ENCODE measurements at places on chromosomes 7 and 10.

DNA sequence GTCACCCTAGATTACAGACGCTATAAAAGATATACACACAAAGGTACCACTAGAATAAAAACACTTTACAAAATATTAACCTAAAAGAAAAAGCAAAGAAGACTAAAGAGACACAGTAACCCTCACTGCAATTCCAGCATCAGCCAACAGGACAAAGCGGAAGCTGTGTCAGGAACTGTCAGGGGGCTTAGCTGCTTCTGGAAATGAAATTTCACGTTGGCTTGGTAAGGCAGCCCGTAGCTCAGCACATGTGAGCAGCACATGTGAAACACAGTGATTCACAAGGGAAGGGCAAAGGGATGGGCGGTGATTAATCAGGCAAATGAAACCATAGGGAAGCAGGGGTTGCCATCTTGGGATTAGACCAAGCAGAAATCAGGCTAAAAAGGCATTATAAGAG lies 195.4 kb downstream of the MGMT start:
- DNase-seq: no peak

DNA sequence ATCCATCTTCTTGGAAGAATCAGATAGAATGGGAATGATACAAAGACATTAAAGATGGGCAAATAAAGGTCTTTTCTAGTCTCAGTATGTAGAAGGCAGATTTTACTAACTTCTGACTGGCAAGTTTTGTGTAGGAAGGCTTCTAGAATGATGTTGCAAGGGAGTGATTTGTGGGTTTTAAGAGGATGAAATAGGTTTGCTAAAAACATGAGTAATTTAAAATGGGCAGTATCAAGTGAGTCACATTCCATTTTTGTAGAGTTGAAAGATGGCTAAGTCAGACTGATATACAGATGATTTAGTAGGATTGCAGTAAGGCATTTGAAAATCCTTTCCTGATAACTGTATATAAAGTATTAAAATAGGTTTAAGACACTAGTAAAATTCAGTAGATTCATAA lies 777.4 kb downstream of the SORCS1 start:
- no peak for DNase-seq

GRCh38 chr10:86304436-86304835 lies 62.2 kb downstream of the GRID1 start:
- DNase-seq: no peak

GRCh38 chr7:129394101-129394500 lies 40.1 kb upstream of the STRIP2 start:
- no peak for DNase-seq

DNA sequence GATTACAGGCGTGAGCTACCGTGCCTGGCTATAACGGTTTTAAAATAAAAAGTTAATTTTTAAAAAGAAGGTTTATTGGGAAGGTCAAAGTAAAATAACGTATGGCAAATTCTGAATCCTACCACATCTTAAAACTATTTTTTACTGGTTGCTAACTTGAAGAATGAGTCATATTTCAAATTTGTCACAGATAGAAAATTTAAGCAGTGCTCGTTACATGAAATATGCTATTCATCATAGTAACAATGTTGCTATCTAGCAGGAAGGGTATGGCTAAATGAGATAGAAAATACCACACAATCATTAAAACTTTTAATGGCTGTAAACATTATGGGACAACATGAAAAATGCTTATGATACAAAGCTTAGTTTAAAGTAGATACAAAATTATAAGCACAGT lies 500.5 kb downstream of the PHTF2 start:
- DNase-seq: no peak

DNA sequence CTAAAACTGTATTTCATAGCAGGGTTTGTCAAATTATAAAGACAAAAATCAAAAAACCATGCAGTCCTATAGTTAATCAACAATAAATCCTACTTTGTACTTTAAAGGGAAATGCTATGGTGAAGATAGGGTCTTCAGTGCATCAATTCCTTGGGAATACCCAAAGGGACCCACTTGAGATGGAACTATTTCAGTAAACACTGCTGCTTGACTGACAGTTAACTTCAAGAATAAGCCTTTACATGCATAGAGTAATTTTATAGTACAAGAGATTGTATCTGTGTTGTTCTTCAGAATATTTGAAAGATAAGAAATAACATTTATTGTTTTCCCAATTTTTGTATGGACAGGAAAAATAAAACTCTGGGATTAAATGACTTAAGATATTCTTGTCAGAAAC lies 1179.6 kb downstream of the CNTNAP2 start:
- DNase-seq: no peak

DNA sequence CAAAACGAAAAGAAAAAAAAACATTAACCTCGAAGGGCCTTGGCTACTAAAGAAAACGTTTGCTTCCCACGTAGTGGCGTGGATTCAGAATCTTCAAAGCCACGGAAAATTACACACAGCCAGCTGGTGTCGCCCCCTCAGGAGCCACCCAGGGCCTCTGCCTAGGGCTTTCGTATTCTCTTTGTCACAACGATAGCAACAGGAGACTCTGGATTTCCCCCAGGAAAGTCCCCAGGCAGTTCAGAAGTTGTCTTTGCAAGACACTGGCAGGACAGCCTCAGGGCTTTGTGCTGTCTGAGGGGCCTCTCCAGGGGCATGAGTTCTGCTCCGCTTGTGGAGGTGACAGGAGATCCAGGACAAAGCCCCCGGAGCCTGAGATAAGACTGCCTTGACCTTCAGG lies 150.2 kb upstream of the INSYN2A start:
- no peak for DNase-seq

GRCh38 chr10:130987401-130987800 lies 324.1 kb downstream of the TCERG1L start:
- no peak for DNase-seq

DNA sequence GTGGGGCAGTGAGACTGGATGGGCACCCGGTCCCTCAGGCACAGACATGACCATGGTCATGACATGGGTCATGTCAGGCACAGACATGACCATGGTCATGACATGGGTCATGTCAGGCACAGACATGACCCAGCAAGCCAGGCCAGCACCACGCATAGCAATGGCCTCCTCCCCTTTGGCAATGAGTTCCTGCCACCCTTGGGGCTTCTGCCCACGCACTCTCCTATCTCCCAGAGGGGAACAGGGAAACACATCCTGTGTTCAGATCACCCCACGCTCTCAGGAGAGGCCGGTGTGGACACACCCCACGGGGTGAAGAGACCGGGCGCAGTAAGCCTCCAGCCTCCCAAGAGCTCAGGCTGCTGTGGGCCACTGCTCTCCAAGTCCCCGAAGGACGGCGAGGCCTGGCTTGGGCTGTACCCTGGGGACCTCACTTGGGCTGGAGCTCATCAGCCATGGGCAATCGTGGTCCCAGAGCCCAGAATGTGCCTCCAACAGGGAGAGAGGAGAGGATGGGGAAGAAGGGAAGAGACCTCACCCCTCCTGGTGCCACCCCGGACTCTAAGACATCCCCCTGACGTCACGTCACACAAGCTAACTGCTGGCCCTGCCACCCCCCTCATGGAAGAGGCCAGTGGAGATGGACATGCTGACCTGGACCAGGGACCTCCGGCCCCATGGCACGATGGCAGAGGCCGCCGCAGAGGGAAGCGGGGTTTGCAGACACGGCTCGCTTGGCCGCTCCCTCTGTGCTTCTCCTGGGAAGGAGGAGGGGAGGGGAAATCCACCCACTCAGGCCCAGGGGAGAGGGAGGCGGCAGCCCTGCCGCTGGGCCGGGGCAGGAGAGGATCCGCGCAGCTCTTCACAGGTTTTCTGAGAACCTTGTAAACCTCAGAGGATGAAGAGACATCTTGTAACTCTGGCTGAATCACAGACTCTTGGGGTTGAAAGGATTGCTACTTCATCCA lies 269.6 kb downstream of the ELFN1 start:
- no peak for DNase-seq

GRCh38 chr7:38858259-38858884 lies 50.6 kb downstream of the VPS41 start:
- DNase-seq: no peak

- no peak for DNase-seq
Observed at GRCh38 chr7:95525503-95525902, 39.8 kb downstream of the ASB4 start.

DNA sequence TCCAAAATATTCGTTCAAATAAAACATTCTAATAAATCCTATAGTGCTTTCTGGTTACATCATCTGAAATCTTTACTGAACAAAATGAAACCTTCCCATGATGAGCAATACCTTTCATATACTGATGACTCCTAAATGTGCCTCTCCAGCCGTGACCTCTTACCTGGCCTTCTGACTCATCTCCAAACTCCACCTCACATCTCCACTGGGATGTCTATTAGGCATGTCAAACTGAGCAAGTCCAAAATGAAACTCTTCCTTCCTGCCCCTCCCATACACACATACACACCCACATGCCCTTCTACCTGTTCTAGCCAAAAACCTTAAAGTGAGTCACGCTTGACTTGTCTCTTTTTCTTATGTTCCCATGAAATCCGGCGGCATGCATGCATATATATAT lies 22.9 kb downstream of the GSAP start:
- DNase-seq: no peak

- DNase-seq: no peak
Observed at GRCh38 chr10:2978574-2979273, 88.6 kb upstream of the PFKP start.

- no peak for DNase-seq
Observed at GRCh38 chr10:69781576-69781975, 20.1 kb upstream of the COL13A1 start.

DNA sequence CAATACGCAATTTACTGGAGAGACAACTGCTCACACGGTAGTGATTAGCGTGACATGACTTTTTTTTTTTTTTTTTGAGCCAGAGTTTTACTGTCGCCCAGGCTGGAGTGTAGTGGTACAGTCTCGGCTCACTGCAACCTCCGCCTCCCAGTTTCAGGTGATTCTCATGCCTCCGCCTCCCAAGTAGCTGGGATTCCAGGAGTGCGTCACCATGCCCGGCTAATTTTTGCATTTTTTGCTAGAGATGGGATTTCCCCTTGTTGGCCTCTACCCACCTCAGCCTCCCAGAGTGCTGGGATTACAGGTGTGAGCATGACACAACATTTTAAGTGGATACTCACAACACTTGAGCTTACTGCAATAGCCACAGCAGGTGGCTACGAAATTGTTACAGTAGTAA lies 11.9 kb downstream of the ARL4A start:
- DNase-seq: no peak

DNA sequence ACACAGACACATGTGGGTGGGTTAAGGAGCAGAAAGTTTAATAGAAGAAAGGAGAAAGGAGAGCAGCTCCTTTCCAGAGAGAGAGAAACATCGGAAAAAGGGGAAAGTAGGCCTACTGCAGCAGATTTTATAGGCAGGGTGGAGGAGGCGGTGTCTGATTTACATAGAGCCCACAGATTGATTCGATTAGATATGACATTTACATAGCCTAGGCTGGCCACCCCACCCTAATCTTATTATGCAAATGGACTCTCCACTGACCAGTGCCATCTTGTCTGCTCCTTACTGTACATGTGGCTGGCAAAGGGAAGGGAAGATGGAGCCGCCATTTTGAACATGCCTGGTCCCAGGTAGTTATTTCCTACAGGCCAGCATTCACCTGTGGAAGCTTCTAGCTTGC lies 38.7 kb upstream of the SCIN start:
- no peak for DNase-seq

GRCh38 chr10:94320285-94320914 lies 42.3 kb downstream of the NOC3L start:
- DNase-seq: peak; percentile 62

DNA sequence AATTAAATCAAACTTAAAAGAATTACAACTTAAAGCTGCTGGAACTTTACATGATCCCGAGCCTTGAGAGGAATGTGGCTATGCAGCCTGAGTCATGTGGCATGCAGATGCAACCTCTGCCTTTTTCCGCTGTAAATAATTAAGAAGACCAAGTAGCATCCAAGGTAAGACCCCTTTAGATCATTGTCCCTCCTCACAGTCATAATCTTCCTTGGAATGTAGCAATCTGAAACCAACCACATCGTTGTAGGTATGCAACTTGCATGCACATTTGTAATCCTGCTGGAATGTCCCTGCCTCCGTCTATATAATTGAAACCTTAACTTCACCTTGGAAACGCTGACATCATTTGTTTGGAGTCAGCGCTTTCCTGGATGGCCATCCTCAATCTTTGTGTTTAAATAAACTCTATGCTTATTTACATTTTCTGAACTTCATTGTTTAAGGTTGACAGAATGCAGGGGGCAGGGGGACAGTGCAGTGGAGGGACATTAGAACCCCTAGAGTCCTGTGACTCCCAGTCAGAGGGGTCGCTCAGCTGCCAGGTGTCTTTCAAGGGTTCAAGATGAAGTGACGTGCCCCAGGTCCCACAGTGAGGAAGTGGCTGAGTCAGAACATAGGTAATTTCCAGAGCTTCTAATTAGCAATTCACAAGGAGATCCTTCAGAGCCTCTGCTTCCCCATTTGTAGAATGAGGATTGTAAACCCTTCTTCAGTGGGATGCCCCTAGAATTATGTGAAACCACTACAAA lies 110.7 kb downstream of the RALA start:
- DNase-seq: peak; percentile 83

DNA sequence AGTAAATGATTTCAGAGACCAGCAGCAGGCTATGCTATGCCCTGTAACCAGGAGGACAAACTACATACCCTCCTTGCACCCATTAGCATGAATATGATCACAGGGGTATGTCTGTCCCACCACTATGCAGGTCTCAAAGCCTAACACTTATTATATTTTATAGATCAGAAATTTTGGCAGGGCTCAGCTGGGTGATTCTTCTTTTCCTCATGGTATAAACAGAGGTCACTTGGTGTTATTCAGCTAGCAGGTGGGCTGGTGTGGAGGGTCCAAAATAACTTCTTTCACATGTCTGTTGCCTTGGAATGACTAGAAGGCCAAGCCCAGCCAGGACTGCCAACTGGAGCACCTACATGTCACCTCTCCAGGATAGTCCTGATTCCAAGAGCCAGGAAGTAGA lies 252.9 kb downstream of the ARHGAP12 start:
- DNase-seq: no peak

DNA sequence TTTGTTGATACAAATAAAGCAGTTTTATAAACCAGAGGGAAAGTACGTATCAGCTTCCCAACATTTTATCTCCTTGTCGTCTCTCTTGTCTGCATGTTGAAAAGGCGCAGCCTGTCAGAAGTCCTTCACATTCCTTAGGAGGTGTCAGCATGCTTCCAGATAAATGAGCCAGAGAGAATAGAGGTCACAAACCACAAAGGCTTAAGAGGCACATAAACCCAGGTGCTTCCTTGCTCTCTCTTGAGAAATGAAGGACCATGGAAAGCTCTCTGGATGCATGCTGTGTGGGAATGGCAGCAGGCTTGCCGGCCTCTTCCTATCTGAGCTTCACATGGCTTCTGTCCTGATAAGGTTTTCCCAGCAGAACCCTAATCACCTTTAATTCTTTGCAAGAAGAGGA lies 448.5 kb downstream of the XPNPEP1 start:
- no peak for DNase-seq

DNA sequence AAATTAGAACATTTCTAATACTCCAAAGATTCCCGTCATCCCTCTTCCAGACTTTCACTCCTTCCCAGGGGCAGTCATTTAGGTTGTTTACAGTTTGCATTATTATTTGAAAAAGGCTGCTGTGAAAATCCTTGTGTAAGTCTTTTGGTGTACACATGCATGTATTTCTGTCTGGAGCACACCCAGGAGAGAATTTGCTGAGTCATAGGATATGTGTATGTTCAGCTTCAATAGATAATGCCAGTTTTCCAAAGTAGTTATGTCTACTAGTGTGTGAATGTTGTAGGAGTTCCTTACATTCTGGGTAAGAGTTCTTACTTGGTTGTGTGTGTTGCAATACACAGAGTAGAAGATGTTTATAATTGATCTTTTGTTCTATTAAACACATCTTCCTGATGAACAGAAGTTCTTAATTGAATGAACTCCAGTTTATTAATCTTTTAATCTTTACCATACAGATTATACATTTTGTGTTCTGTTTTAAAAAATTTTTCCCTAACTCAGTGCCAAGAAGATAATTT lies 25.3 kb downstream of the CROT start:
- no peak for DNase-seq
